ENCODE measurements at places on chromosomes 3 and 15.

DNA sequence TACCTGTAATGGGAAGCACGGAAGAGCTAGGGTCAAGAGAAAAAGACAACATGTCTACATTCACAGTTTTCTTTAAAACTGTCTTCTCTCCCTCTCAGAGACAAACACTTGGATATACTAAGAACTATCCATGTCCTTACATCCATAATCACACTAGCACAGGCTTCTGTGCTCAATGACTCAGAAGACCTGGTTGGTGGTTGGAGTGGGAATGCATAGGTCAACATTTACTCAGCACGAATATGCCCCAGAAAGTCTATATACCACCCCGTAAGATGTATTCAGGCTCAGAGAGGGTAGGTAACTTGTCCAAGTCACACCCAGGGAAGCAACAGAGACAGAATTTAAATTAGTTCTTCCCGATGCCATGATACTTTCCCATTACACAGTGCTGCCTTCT is 891.1 kb downstream of the TUSC7 start:
- DNase-seq: no peak

DNA sequence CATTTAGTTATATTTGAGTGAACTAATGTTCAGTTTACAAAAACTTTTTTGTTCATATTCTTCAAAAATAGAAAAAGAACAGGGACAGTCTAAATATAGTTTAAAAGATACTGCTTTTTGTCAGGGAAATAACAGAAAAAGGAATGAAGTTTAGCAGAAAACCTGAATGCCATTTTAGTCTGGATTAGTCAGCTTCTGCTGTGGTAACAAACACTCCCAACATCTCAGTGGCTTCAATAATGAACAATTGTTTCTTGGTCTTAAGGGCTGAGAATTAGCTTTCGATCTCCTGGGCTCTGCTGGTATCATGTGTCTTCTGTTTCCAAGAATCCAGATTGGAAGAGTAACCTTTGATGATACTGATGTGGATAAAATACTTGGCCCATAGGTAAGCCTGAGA is 12.4 kb upstream of the USP13 start:
- DNase-seq: no peak

GRCh38 chr3:123636431-123636841 is 51.6 kb upstream of the HACD2 start:
- DNase-seq: no peak

GRCh38 chr3:49421890-49422378 is 339 bp downstream of the AMT start:
- no peak for DNase-seq

- DNase-seq: no peak
Observed at GRCh38 chr15:101179341-101180153, 72.3 kb downstream of the CHSY1 start.

GRCh38 chr15:52796228-52796521 is 6.0 kb upstream of the ONECUT1 start:
- DNase-seq: no peak

GRCh38 chr3:55202326-55202725 is 274.5 kb upstream of the LRTM1 start:
- no peak for DNase-seq

GRCh38 chr15:89905846-89906378 is 6.8 kb downstream of the ARPIN start:
- DNase-seq: no peak

- no peak for DNase-seq
Observed at GRCh38 chr3:111681661-111682426, 86.7 kb upstream of the ZBED2 start.

GRCh38 chr3:119588112-119588511 is 8.8 kb downstream of the ADPRH start:
- no peak for DNase-seq

- no peak for DNase-seq
Observed at GRCh38 chr3:78022232-78022631, 982.3 kb downstream of the ROBO2 start.

- no peak for DNase-seq
Observed at GRCh38 chr3:62220616-62221015, 152.7 kb downstream of the FEZF2 start.

- no peak for DNase-seq
Observed at GRCh38 chr15:27249760-27250109, 278.8 kb downstream of the GABRG3 start.

- DNase-seq: no peak
Observed at GRCh38 chr3:124434176-124434575, 296.1 kb upstream of the UMPS start.

DNA sequence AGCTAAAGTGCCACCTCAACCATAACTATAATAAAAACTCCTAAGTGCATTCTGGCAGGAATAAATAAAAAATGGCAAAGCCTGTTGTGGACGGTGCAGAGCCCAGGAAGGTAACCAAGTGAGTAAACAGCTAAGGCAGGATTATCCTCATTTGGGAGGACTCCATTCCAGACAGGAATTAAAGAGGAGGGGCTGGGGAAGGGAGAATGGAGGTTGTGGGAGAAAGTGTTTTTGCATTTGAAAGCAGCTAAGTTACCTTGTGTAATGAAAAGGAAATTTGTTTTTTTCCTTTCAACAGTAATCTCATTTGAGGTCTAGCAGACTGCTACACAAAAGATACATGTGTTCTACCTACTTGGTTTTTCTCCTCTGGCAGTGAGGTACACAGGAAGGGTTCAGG is 248.5 kb downstream of the TIGIT start:
- DNase-seq: no peak

DNA sequence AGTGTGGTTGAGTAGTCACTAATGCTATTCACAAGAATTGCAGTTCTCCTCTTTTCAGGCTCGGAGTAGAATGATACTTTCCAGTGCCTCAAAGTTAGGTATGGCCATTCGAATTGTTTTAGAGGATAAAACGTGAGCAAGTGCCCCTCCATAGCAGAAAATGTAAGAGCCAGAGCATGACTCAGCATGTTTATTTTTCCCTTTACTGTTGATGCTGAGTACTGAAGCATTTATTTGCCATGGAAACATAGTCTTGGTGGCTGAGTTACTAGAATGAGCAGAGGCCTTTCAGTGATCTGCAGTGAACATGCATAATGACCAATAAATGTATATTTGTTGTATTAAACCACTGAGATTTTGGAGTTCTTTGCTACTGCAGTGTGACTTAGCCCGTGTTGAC is 540.6 kb downstream of the NLGN1 start:
- no peak for DNase-seq

DNA sequence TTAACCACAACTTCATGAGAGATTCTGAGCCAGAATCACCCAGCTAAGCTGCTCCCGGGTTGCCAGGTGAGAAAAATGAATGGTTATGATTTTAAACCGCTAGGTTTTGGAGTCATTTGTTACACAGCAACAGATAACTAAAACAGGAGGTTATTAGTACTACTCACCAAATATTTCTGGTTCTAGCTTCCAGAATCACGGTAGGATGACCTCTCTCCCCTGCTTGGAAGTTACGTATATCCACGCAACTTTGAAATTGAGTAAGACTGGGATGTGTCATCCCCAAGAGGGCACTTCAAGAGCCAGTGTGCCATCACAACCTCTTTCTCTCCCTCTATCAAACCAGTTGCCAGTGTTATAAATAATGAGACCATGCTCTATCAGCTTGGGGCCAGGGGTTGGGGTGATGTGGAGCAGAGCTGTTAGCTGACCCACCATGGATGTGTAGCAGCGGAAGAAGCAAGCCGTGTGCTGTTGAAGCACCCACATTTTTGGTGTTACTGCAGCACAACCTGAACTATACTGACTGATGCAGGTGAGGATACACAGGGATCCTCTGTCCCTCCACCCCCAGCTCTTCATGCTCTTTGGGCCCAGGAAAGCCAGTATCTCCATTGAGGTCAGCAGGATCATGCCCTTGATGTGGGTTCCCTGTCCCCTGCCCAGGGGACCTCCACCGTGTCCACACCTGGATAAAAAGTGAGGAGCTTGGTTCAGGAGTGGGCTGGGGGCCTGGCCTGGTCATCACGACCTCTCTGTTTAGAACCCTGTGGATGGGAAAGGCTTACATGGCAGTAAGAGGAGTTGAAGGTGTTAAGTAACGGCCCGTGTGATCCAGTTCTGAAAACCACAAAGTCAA is 19.4 kb upstream of the ALDH1A3 start:
- no peak for DNase-seq

- no peak for DNase-seq
Observed at GRCh38 chr3:183094711-183095110, 4.6 kb downstream of the MCCC1 start.

GRCh38 chr3:4848176-4848825 is 130.9 kb upstream of the BHLHE40 start:
- DNase-seq: no peak

DNA sequence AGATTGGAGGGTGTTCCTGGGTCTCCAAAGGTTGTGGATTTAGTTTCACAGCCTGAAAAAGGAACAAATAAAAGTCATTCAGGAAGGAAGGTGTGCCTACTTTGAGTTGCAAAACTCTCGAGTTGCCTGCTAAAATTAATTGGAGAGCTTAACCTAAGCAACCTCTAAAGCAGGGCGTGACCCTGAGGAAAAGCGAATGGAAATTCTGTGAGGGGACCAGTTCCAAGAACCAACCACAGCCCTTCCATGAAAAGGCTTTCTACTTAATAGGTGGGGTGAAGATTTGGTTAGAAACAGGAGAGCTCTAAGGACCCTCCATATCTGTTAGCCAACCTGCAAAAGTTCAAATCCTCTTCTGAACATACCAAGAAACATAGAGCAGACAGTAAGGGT is 1.5 kb downstream of the CD80 start:
- DNase-seq: no peak

DNA sequence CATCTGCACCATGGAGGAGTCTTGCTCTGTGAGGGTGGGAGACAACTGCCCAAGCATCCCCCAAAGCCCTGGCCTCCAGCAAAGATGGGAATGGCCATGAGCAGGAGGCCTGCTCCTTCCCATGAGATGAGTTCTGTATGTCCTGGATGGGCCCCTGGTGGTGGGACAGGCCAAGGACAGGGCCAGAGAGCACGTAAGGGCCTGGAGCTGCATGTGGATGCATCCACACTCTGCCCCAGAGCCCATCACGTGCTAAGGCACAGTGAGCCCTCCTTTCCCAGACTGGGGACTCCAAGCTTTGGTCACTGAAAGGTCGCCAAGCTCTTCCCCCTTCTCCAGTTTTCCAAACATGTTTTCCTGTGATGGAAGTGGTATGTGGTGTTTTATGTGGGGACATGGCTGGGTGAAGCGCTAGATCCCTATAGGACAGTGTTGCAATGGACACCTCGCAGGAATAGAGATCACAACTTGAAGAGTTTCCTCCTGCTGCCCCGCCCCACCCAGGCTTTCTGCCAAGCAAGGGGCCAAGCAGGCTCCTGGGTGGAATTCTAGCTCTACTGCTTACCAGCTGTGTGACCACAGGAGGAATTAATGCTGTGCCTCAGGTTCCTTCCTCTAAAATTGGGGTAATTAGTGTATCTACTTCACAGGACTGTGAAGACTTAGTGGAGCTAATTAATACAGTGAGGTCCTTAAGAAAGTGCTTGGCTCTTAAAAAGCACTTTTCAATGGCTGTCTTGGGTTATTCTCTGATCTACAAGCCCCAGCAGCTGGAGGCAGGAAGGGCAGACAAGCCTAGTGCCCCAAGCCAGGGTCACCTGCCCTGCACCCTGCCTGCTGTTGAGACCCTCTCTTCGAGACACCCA is 106.4 kb upstream of the RPL32 start:
- no peak for DNase-seq

GRCh38 chr3:55543181-55543614 is 56.1 kb upstream of the WNT5A start:
- DNase-seq: no peak

DNA sequence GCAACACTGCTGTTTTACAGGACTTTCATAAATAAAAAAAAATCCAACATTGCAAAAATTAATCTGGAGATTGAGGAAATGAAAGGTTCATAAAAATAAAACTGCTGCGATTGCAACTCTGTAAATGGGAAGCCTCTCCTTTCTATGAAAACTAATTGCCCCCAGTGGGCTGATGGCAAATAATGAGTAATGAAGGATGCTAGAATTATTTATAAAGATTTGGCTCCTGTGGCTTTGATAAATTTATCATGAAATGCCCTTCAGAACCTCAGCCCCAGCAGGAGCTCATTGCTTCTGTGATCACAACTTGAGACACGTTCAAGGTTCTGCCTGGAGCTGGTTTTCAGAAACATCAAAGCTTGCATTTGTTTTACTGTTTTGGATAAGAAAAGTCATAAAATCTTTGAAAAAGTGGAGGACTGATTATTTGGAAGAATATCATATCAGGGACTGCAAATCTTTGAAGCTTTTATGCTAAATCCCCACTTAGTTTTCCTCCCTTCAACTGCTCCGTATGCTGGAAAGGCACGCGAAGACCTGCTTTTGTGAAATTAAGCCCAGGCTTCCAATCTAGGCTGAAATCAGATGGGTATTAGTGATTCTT is 24.5 kb upstream of the LYZL4 start:
- DNase-seq: no peak

GRCh38 chr3:157310329-157311052 is 126.2 kb upstream of the PTX3 start:
- DNase-seq: no peak

DNA sequence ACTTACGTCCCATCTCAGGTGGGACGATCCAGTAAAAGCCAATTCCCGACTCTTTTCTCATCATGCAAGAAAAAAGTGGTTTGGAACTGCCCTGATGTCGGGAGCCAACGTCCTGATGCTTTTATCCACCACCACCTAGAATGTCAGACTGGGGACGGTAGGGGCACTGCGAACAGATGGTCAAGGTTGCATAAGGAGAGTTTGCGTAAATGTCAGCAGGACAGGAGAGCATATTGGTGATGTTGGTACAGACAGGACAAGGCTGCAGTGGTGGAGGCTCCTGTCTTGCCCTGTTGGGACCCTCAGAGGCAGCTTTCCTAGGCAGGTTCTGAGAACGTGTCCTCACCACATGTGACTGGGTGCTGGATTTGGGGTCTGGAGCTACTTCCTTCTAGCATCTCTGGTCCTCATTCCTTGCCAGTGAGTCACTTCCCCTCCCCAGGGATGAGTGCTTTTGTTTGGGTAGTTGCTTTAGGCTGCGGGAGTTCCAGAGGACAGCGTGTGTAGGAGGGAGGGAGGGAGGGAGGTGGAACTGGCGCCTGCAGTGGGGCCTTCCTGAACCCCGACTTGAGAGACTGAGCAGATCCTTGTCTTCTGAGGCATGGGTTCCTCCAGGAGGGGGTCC is 21.0 kb downstream of the THSD4 start:
- DNase-seq: no peak

DNA sequence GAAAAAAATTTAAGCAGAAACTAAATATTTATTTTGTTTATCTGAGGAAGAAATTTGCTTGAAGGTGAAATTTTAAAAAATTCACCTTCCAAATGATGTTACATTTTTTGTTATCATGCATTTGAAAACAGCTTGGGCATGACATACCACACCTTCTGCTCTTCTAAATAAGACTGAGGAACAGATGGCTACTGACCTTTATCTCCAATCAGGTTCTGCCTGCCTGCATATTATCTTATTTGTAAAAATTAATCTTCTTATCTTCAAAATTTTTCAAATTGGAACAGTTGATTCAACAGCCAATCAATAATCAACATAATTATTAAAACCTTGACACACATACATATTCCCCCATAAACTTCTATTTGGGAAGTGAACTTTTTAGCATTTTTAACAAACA is 641.8 kb upstream of the ZNF385D start:
- DNase-seq: no peak

- DNase-seq: peak; percentile 12
Observed at GRCh38 chr15:74461847-74462511, 1.0 kb upstream of the UBL7 start.

Data from NCI-H526 treated with DMSO at 0.1 percent for 48 hours (cell line).